ENCODE measurements at places on chromosomes 16 and 17.
A peak's percentile ranks its signal among the peaks of the same experiment; 100 is the strongest.

- DNase-seq = no peak
These were observed 97.1 kb upstream of the HS3ST3A1 start for GRCh38 chr17:13698832-13699231.

GRCh38 chr16:73869126-73869525 is 427.5 kb upstream of the PSMD7 start:
- DNase-seq = no peak

DNA sequence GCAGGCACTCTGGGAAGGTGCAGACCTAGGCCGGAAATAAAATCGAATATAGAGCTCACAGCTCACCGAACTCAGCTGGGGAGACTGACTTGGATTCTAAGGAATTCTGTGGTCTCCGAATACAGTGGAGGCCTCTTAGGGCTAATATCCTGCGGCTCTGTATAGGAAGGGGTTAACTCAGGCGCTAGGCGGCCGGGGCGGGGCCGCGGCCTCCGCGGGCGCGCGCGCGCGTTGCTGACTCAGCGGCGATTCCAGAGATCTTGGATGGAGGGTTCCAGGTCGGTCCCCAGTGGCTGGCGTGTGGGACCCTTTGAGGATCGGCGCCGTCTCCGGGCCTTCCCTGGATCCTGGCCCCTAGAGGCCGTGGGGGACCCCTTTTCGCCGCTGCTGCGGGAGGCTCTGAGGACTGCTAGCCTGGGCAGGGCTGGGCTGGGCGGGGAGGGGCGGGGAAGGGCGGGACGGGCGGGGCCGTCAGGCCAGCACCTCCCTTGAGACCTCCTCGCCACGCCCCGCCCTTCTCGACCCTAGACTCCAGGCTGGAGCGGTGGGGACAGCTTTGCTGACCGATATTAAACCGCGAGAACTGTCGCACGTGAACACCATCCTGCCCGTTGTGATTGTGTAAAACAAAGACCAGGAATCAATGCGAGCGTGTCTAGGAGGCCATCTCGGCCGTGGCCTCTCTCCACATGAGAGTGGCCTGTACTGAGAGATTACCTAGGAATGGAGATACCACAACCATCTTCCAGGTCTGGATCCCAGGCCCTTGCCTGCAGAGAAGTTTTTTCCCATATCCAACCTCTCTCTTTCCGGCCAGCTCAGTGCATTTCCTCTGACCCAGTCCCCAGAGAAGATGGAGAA is 1.4 kb upstream of the PLEKHH3 start:
- DNase-seq = peak; percentile 48

DNA sequence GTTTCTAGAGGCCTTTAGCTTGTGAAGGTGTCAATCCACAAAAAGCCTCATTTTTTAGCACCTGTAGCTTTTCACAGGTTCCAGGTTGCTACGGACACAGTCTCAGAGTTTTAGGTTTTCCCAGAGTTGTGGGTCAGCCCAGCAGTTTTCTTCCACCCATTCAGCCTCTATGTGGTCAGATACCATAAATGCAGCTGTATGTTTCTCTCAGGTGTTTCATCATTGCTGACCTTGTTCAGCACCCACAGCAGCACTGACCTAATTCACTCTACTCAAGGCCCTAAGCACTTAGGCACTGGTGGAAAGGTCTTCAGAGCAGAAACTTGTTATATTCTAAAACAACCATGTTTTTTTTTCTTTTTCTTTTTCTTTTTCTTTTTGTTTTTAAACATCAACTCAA is 15.0 kb upstream of the SPACA3 start:
- no peak for DNase-seq

DNA sequence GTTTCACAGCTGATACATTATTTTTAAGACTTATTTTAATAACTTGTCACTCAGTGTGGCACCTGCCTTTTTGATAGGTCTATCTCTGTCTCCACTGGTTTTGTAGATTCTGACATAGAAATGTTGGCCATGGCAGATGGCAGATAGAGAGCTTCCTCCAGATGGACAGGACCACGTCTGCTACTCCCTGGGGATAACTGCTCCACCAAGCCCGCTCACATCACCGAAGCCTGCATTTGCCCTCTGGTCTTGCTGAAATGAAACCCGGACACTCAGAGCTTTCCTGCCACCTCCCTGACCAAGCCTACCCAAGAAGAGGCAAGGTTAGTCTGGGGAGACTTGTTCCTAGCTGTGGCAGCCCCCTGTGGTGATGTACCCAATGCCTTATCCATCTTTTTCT is 16.4 kb upstream of the HAP1 start:
- no peak for DNase-seq

DNA sequence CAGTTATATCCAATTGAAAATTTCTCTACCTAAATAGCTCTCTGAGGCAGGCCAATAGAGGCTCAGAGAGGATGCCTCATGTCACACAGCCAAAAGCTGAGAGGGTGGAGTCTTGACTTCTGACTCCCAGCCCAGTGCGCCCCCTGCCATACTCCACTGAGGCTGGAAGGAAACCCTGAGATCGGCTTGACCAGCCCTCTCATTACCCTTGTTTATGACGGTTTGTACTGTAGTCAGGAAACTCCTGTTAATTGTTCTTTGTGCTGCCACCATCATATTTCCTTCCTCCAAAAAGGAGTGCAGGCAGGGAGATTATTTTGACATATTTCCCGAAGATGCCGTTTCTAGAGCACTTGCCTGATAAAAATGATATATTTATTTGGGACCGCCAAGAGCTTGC is 107.9 kb downstream of the AIPL1 start:
- no peak for DNase-seq

DNA sequence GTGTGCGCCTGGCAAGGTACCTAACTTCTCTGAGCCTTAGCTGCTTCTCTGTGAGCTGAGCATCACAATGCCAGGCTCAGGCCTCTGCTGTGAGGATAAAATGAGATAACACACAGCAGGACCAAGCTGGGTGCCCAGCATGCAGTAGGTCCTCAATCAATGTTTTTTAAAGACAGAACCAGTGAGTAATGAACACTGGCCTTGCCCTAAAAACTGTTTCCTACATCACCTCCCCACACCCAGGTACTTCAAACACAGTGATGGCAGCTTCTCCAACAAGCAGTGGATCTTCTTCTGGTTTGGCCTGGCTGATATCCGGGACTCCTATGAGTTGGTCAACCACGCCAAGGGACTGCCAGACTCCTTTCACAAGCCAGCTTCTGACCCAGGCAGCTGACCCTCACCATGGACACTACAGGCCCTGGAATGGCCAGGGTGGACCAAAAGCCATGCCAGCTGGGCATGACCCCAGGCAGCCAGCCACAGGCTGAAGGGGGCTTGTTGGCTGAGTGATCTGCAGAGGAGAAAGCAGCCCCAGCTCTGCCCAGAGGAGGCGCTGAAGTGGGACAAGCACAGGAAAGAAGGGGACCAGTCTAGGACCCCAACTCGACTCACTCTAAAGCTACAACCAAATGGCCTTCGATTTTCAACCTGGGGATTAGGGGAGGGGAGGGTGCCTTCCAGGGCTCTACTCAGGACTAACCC is 3.9 kb downstream of the NAGS start:
- DNase-seq = no peak

GRCh38 chr17:57260325-57261083 is 4.2 kb downstream of the MSI2 start:
- DNase-seq = no peak

DNA sequence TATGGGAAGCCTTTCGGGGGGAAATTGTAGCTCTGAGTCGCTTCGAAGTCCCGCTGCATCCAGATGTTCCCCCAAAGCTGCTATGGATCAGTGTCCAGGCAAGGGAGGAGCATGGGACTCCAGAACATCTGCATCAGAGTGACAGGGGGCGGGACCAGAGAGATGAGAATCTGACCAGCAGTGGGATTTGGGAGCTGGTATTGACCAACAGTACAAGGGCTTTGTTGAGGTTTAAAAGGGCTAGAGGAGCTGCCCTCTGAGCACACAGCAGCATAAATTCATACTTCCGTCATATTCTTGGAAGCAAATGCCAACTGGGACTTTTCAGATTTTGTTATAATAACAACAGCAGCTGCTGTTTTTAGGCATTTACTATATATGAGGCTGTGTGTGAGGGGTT is 10.6 kb downstream of the RBFOX1 start:
- no peak for DNase-seq

GRCh38 chr16:61413021-61413420 is 623.2 kb downstream of the CDH8 start:
- no peak for DNase-seq

DNA sequence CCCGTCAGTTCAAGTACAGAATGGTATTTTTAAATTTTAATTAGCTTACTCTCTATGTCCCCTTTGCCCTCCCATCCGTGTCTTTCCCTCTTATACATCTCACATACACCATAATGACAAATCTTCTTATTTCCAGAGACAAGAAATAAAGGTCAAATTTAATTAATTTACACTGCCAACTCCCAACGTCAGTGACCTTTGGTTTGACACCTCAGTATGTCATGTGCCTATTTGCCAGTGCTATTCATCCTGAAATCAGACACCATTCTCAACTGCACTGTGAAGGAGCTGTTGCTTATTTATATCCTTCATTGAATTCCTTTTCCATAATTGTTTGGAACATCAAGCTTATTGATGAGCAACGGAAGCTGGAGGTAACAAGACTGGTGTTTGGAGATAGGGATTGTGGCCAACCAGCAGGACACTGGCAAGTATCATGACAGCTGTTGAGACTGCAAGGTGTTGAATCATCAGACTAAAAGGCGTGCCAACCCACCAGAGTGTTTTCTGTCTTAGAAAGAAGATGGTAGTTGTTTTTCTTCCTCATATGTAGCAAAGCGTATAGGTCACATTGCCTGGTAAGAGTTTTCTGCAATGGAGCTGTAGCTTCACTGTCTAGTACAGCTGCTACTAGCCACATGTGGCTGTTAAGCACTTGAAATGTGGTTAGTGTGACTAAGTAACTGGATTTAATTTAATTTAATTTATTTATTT is 12.5 kb downstream of the CALCOCO2 start:
- no peak for DNase-seq

DNA sequence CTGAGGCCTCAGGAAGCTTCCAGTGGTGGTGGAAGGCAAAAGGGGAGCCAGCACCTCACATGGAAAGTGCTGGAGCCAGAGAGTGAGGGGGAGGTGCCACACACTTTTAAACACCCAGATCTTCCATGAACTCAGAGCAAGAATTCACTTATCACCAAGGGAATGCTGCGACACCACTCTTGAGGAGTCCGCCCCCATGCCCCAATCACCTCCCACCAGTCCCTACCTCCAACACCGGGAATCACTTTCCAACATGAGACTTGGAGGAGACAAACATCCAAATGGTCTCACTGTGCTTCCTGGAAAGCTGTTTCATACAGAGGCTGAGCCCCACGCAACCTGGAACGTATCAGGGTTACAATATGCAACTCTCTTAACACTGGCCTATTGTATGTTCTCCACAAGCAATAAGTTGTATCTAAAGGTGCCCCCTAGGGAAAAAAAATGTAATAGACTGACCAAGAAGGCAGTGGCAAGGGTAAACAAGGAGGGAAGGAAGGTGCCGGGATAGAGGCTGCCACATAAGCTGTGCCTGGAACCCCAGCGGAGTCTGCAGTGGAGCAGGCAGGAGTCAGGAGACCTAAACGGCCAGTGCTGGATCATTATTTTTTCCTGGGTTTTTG is 106.7 kb upstream of the FOXF1 start:
- DNase-seq = no peak

DNA sequence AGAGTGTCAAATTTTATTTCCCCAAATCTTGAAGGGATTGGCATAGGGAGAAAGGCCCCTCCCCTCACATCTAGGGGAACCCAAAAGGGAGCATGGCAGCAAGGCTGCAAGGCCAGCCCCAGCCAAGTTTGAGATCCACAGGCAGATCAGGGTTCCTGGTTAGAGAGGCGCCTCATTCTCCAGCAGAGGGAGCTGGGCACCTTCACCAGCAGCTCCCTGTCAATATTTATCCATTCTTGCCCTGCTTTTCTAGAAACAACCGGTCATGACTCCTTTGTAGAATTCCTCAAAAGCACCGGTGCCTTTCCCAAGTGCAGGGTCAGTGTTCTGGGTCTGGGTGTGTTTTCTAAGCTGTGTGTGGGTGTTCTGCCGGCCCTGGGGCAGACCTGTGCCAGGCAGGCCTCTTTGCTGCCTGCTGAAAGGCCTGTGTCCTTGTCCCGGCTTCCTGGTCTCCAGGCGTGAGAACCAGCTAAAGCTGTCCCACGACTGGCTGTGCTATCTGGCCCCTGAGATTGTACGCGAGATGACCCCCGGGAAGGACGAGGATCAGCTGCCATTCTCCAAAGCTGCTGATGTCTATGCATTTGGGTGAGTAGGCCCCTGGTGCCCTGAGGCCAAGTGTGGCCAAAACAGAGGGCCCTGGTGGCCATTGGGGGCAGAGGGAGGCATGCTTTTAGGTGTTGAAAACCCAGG is 21.2 kb upstream of the LGALS9 start:
- DNase-seq = no peak

GRCh38 chr17:32355649-32356377 is 5.9 kb downstream of the ZNF207 start:
- no peak for DNase-seq

- DNase-seq = no peak
These were observed at the start of gene ZNF319 for GRCh38 chr16:57999971-58000705. ZNF319 (minus strand) TSS chr16:58000672; CDS start chr16:57998265, 2,407 bp downstream.

DNA sequence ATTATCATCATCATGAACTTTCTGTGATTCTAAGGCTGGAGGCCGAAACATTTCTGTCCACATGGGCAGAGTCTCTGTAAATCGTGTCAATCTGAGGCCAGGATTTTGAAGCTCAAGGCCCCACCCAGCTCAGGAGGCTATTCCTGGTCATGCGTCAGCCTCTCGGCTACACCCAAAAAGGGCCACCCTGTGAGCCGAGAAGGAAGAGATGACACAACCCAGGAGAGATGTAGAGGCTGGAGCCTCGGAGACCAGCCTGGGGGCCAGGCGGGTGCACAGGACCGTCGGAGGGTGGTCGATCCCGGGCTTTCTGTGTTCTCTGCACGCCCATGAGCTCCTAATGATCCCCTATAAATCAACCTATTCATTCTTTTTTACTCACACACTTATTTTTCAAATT is 1.1 kb upstream of the CACNG1 start:
- DNase-seq = no peak

DNA sequence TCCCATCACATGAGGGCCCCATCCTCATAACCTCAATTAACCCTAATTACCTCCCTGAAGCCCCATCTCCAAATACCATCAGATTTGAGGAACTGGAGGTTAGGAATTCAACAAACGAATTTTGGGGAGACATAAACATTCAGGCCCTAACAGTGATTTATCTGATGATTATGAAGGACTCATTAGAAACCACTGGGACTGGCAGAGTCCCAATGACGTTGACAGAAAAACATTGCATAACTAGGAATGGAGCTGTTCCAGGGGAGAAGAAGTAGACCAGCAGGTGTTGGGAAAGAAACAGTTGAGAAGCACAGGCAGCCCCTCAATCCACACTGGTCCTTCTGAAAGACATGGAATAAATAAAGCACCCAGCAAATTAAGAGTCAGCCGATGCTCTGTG is 282.0 kb downstream of the MAP2K4 start:
- DNase-seq = no peak

GRCh38 chr17:29973005-29973404 is 31.6 kb downstream of the EFCAB5 start:
- no peak for DNase-seq
